ENCODE measurements at places on chromosomes 7 and 10.
A peak's percentile ranks its signal among the peaks of the same experiment; 100 is the strongest.

GRCh38 chr10:25811052-25811685 is 122.9 kb upstream of the MYO3A start:
- no peak for DNase-seq

GRCh38 chr10:72697716-72698115 is 5.8 kb downstream of the MCU start:
- DNase-seq: no peak

GRCh38 chr10:30456266-30456665 is 22.3 kb downstream of the MAP3K8 start:
- DNase-seq: peak; percentile 34

DNA sequence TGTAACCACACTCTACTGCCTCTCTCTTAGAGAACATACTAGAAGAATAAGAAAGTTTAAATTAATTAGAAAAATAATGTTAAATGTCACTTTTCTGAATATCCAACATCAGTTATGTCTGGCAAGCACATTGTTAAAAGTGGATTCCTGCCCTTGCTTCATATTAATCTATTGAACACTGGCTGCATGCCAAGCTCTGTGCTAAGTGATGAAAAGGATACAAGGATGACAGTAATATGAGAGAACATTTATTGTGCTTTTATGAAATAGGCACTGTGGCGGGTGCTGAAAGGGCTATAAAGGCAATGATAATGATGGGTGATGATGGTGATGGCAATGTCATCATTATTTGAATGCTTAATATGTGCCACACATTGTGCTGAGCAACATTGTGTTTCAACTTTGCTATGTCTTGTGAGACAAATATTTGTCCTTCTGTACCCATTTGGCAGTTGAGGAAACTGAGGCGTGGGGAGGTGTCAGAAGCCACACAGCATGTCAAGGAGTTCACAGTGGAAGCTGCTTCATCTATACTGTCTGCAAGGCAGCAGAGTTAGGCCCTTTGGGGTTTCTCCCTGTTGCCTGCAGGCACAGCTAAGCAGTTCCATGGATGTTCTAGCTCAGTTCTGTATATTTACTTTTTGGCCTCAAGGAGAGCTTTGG is 64.2 kb upstream of the RAPGEF5 start:
- no peak for DNase-seq

DNA sequence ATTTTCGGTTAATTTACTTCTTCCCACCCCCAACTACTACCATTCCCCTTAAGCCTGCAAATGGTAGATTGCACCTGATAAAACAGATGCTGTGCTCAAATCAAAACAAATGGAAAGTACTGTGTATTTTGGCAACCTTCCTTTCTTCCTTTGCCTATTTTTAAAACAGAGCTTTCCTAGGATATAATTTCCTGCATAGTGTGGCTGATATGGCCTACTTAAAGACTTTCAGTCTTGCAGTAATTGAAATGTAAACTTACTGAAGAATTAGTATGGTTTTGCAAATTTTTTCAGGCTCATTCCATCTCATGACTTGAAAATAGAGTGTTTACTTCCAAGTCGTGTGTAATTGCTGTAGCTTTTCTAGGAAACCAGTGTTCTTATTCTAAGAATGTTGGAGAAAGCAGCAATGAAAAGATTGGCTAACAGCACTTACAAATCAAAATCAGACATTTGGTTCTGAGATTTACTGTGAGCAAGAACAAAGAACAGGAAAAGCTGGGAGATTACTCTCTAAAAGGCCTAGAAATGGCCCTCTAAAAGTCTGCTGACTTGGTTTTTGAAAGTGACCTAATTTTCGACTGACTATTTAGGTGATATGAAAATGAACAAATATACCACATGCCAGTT is 52.0 kb downstream of the REEP3 start:
- DNase-seq: no peak

- DNase-seq: no peak
Measured at GRCh38 chr7:78702770-78703169, 750.7 kb downstream of the MAGI2 start.

DNA sequence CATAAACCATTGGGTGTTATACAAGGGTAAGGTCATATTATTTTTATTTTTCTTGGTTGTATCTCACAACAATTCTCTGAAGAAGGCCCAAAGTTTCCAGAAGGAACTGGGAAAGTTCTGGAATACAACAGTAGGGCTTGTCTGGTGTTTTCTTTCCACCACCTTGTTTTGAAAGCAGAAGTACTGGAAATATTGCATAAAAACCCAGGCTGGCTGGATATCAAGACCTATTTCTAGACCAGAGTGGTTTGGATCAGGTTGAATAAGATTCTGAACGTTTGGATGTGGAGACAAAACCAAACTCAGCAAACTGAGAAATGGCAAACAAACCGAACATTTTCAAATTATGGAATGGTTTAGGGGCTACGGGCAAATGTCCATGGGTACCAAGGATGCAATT is 182.6 kb upstream of the FZD8 start:
- DNase-seq: no peak

- DNase-seq: no peak
Measured at GRCh38 chr7:109611656-109612055, 1042.0 kb downstream of the DNAJB9 start.

DNA sequence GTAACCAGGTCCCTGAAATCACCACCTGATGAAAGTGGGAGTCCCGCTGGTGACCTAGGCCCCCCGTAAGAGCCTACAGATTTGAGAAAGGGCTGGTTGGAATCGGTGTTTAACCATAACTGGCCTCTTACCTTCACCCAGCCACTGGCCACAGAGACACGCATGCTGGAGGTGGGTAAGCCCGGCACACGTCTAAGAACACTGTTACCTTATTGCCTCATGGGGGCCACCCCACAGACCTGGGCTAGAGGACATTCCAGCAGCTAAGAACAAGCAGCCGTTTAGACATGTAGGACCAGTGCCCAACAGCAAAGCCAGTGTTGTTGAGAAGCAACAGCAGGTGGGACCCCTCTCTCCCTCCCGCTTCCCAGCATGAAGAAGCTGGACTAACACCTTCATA is 2.5 kb upstream of the GDF2 start:
- DNase-seq: no peak

- DNase-seq: no peak
Measured at GRCh38 chr7:148091882-148092281, 498.7 kb upstream of the C7orf33 start.

GRCh38 chr7:1486571-1486970 is 17.6 kb downstream of the INTS1 start:
- DNase-seq: no peak

GRCh38 chr7:108001764-108002725 is 916 bp downstream of the LAMB1 start:
- DNase-seq: no peak

- no peak for DNase-seq
Measured at GRCh38 chr7:24786941-24787340, 29.7 kb upstream of the GSDME start.

DNA sequence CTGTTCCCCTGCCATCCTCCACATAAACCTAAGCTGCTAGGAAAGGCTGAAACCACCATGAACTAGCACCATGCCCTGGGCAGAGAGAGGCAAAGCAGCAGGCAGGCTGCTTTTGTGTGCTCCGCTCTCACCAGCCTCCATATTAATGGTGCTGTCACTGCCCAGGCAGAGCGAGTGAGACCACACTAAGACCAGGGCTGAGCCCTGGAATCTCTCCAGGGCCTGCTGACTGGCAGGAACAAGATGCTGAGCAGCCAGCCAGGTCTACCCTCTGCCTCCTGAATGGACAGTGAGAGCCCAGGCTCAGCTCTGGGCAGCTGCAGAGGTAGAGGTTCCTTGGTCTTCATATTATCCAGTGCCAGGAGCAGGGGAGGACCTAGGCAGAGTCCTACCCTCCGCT is 1.6 kb upstream of the CRHR2 start:
- no peak for DNase-seq

DNA sequence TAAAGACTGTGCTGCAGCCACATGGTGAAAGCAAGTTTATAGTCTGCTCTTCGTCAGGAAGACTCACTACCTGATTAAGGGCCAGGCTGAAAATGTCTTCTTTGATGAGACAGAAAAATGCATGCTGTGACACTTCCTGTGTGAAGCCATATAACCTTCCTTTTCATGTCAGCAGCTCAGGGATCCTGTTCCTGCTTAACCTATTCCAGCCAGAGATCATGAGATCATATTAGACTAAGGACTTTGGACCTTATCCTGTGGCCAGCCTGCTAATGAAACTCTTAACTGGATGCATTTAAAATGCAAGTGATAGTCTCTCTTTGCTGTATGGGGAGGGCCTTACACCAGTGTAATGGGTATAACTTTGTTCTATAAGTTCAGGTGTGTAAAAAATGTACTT is 165.2 kb downstream of the PTEN start:
- DNase-seq: no peak

DNA sequence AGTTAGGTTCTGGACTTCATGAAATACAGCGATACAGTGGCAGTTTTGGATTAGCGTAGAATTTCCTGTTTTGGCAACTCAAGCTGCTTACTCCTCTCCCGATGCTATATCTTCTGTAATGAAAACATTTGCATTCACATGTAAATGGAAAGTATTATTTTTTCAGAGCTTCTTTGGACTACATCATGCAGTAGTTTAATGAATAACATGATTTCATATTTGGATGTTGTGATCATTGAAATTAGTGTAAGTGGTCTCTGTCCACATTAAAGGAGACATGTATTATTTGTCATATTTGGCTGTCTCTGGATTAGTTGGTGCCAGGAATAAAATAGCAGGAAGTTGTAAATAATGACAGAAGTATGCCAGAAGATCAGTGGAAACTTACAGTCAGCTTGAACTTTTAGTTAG is 331.6 kb downstream of the GFRA1 start:
- DNase-seq: no peak

DNA sequence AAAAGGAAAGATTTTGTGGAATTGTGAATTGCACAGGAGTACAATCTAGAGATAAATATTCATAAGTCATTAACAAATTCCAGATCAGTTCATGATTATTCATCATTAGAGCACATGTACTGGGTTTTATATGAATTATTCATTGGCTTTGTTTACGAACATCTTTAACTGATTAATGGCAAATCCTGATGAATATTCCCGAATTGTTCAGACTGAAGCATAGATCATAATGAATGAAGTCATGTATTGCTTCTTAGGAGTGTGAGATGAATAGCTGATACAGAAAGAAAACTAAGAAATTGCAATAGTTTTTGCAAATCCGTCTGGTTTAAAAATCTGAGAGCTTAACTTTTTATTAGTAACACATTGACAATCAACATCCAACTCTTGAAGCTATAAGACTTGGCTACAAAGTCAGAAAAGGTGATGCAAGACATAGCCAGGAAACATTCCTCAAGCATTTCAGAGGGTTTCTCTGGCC is 183.6 kb upstream of the DGKB start:
- DNase-seq: no peak

Data from activated gamma-delta T cell treated with Interleukin-2 at 50 U/mL for 16 hours (primary cell).